ENCODE measurements at places on chromosomes 12 and 14. TPM values are rescaled to one million over a fixed set of nuclear protein-coding genes. Genes with fewer than 3 reads are reported as not detected.

Gene PAPOLA
- 117 TPM for total RNA-seq

Gene PROX2
- total RNA-seq = not detected

Gene PPFIA2
- not detected for total RNA-seq

Gene C3AR1
- not detected for total RNA-seq

Gene DIO2
- 0.39 TPM for total RNA-seq

Gene NAV3
- 1.2 TPM for total RNA-seq

Gene BEGAIN
- total RNA-seq = 1.4 TPM

Gene SPX
- total RNA-seq = not detected

Gene COA8
- 18.1 TPM for total RNA-seq

Gene STRN3
- total RNA-seq = 41.6 TPM

Data from placental epithelial cell (primary cell).